SK-N-MC (cell line): ENCODE measurements at places on chromosomes 1 and 21.

DNA sequence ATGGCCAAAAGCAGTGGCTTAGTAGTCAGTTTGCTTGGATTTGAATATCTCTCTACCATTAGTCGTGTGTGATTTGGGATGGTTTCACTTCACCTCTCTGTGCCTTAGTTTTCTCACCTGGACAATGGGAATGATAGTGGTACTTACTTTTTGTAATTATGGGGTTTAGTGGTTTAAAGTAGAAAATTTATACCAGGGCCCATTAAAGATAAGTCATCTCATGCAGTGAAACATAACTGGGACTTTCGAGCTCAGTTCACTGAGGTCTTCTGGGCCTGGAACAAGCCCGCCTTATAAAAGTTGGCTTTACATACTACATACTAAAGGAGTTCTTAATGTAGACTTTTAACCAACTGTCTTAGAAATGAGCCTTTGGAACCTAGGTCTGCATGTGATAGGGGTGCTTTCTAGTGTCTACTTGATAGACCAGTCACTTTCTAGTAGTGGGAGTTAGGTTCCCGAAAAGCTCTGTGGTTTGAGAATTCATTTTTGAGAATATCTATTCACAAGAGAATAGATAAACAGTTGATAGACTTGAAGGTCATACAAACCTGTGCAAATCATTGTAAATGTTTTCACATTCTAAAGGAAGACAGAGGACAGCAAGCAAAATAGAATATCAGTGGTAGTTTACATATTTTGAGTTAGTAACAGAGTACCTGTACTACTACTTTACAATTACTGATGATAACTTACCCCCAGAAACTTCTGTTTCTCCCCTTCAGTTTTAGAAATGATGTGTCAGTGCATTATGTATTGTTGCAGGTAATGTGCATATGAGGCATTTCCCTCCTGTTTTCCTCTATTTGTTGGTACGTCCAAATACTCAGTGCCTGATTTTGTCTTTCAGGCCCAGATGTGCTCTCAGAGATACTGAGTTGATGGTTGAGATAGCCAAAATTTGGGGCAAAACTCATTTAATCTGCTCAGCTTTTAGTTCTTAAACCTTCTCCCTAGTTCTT, 48.0 kb downstream of the DYRK1A start:
- DNase-seq: no peak

DNA sequence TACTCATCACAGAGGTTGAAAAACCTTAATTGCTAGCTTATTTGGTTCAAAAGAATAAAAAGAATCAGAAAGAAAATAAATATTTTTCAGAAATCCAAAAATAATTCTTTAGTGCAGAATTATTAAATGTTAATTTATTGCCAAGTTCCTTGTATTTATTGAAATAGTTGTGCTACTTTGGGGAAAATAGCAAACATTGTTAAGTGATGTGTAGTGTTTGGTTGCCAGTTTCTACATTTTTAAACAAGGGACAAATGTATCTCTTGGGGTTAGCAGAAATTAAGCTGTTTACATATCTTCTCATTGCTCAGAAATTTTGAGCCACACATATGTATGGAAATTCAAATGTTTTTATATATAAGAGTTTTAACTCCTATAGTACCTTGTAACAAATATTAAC, 775.0 kb downstream of the USP25 start:
- no peak for DNase-seq

GRCh38 chr1:182460550-182460951, 10.6 kb downstream of the RGSL1 start:
- peak; percentile 45 for DNase-seq

DNA sequence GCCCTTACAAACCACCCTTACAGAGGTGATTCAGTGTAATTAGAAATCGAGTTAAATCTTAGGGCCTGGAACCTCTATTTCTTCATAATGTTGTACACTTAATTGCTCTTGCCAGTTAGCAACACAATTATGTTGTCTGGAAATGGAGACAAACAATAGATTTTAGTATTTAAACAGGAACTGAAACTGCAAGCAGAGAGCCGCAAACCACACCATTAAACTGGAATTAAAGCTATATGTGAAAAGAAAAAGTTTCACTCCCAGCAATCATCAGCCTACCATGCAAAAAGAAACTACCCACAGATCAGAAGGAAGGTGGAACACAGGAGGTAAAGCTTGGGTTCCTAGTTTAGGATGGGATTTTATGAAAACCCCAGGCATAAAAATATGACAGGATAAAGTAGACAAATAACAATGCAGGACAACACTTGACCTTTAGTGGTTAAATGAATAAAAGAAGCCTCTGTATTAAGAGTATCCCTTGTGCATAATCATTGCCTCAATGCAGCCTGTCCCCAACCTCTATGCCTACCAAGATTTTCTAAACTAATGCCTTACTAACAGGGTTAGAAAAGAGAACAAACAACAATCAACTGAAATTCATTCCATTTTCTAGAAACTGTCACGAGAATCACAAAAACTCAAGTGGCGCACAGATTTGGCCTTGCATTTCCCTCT, 304.3 kb upstream of the ESRRG start:
- no peak for DNase-seq
